ENCODE measurements at places on chromosomes 5 and 9. TPM values are rescaled to one million over a fixed set of nuclear protein-coding genes. Genes with fewer than 3 reads are reported as not detected.
A peak's percentile ranks its signal among the peaks of the same experiment; 100 is the strongest.

Gene CFAP157
- not detected for total RNA-seq

- H3K4me1 ChIP-seq: peaks cover 42% of the 10 kb centered on the region
- peaks cover 9% of the 10 kb centered on the region for H3K36me3 ChIP-seq
- peak overlapping the region; percentile 91 for H3K4me3 ChIP-seq
- peak; percentile 82 for DNase-seq
Observed at GRCh38 chr9:96566498-96567202, 53.0 kb downstream of the CDC14B start.

Gene MEF2C
- total RNA-seq: 54.2 TPM

- no peak overlapping the region for H3K27ac ChIP-seq
- H3K27me3 ChIP-seq: no peaks in the 10 kb centered on the region
- H3K4me3 ChIP-seq: no peak overlapping the region
- peaks cover 7% of the 10 kb centered on the region for H3K4me1 ChIP-seq
- H3K36me3 ChIP-seq: peaks cover 10% of the 10 kb centered on the region
- DNase-seq: no peak
Observed at GRCh38 chr9:126361810-126362238, 35.2 kb downstream of the MVB12B start.

DNA sequence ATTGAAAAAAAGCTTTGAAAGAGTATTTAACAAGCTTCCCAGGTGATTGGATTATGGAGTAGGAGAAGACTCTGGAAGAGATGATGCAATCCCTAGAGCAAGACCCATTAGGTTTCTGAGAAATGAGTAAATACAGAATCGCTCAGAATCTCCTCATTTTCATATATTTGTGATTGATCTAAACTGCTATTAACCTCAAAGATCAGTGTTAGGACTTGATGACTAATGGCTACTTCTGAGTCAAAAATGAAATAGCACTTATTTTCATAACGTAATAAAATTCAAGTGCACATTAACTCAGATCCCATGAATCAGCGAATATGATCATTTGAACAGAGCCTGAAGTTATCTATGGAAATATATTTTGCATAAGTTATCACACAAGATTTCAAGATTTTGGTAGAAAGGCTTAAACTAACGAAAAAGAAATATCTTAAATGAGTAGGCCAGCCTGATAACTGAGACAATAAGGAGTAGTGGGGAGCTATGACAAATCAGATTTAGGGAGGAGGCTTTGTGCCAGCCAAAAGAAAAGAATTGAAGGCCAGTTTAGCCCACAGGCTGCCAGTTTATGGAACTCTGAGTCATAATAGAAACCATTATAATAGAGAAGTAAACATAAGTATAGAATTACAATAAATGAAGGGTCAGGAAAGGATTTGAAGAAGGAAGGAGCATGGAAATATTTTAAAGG is 106.7 kb upstream of the OSMR start:
- no peak overlapping the region for H3K4me3 ChIP-seq
- no peaks in the 10 kb centered on the region for H3K36me3 ChIP-seq
- no peak overlapping the region for H3K27ac ChIP-seq

DNA sequence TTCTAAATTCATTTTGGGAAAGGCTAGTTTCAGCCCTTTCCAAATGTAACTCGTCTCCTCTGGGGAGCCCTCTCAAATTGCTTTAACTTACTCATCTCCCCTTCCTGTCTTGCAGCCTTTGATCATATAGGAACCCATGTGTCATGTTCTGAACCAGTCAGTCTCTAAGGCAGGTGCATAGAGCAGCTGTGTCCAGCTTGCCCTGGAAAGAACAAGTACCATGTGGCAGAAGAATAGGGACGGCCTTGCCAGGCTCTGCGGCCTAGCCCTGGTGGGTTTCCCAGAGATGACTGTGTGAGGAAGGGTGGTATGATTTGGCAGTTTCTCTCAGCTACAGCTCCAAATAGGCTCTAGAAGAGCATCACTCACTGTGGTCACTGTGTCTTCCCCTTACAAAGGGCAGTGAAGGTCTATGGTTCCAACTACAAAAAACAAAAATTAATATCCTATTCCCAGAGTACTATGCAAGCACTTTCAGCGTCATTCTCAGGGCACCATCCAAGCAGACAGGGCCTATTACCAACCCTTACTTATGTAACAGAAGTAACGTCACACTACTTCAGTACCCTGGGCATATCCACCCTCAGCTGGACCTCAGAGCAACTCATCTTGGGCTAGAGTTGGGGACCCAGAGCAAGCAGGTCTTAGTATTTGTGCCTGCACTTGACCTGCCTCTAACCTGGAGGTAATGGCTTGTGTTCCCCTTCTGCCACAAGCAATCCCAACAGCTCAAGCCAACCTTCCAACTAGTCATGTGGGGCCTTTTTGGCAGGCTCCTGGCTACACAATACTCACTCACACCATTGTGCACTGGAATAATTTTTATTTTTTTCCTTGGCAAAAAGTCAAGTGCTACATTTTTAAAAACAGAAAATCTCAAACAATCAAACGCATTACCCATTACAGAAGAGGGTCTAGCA is 37.2 kb upstream of the UBAP2 start:
- no peak for DNase-seq
- peaks cover 49% of the 10 kb centered on the region for H3K36me3 ChIP-seq
- H3K4me3 ChIP-seq: no peak overlapping the region
- no peaks in the 10 kb centered on the region for H3K27me3 ChIP-seq
- peaks cover 44% of the 10 kb centered on the region for H3K4me1 ChIP-seq
- H3K27ac ChIP-seq: peak overlapping the region; percentile 79

Gene PCDHA12
- not detected for total RNA-seq

DNA sequence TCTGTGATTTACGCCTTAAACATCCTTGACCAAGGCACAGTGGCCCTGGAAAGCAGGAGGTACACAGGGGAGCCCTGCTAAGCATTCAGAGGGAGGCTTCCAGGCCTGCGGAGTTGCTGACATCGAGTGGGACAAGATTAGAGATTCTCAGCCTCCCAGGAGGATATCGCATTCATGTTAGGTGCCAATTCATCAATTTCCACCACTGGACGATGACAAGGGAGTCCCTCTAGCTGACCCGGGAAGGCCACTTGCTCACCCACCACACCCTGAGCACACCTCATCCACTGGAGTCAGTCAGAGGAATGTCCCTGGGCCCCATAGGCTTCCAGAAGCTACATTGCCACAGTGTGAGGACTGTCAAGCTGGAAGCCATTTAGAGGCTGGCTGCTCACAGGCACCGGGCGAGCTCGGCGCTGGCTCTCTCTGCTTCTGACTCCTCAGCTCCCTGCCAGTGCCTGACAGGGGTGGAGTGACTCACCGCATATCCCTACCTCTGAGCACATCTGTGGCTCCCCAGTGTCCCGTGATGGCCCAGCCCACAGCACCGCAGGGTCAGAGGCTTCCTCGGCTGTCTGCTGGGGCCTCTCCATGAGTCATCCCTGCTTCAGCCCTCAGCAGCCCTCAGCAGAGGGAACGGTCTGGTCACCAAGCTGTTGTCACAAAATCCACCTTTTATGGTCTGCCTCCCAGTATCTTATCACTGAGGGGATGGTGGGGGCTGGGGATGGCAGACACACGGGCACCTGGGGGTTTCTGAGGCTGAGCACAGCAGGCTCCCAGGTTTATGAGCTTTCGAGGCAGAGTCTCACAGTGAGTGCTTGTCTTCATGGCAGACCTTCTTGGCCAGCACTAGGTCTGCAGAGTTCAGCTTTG is 117.5 kb downstream of the ZNF608 start:
- no peaks in the 10 kb centered on the region for H3K27me3 ChIP-seq
- H3K4me3 ChIP-seq: no peak overlapping the region
- DNase-seq: no peak
- H3K36me3 ChIP-seq: no peaks in the 10 kb centered on the region
- H3K27ac ChIP-seq: no peak overlapping the region
- no peaks in the 10 kb centered on the region for H3K4me1 ChIP-seq
